ENCODE measurements at places on chromosomes 13 and 19. TPM values are rescaled to one million over a fixed set of nuclear protein-coding genes. Genes with fewer than 3 reads are reported as not detected.

CEACAM8 gene
- total RNA-seq, result not detected

PEAK3 gene
- not detected for total RNA-seq

TMEM143 gene
- total RNA-seq, result 3.8 TPM

ALOX5AP gene
- total RNA-seq, result not detected

ZNF470 gene
- 7.7 TPM for total RNA-seq

SYDE1 gene
- 33.3 TPM for total RNA-seq

CD177 gene
- not detected for total RNA-seq

SIRT2 gene
- 41.7 TPM for total RNA-seq

RAVER1 gene
- 7.6 TPM for total RNA-seq

GRK1 gene
- not detected for total RNA-seq

NOP53 gene
- total RNA-seq, result 90.3 TPM

ZNF548 gene
- 23.2 TPM for total RNA-seq

MUC16 gene
- not detected for total RNA-seq

LILRB1 gene
- not detected for total RNA-seq

RFPL4A gene
- not detected for total RNA-seq

PSPN gene
- 1.6 TPM for total RNA-seq

VASP gene
- 48.2 TPM for total RNA-seq

ZNF418 gene
- total RNA-seq, result 6.8 TPM

TRAPPC5 gene
- total RNA-seq, result 40.4 TPM

GSX1 gene
- total RNA-seq, result not detected

LGALS14 gene
- not detected for total RNA-seq

AZU1 gene
- not detected for total RNA-seq

GZMM gene
- total RNA-seq, result not detected

CACNG8 gene
- not detected for total RNA-seq

HSD11B1L gene
- 8.4 TPM for total RNA-seq

PRR20D gene
- not detected for total RNA-seq

ZNF83 gene
- 74.2 TPM for total RNA-seq

FPR1 gene
- total RNA-seq, result not detected

GGN gene
- total RNA-seq, result 0.39 TPM

RGCC gene
- total RNA-seq, result 2.1 TPM

ADAMTSL5 gene
- 4.2 TPM for total RNA-seq

RNF113B gene
- not detected for total RNA-seq

ADGRE3 gene
- total RNA-seq, result not detected

ZNF530 gene
- 3.9 TPM for total RNA-seq
